ENCODE measurements at places on chromosomes 11 and 22.

- no peak for DNase-seq
Observed at GRCh38 chr22:27780161-27780575, 21.4 kb downstream of the MN1 start.

- DNase-seq: no peak
Observed at GRCh38 chr11:9799886-9800285, 136.0 kb downstream of the SWAP70 start.

GRCh38 chr22:29061773-29062172 lies at the start of gene C22orf31:
TSS of gene C22orf31 (minus strand) at chr22:29061831. CDS start at chr22:29061792, 39 bp downstream.
- DNase-seq: no peak

DNA sequence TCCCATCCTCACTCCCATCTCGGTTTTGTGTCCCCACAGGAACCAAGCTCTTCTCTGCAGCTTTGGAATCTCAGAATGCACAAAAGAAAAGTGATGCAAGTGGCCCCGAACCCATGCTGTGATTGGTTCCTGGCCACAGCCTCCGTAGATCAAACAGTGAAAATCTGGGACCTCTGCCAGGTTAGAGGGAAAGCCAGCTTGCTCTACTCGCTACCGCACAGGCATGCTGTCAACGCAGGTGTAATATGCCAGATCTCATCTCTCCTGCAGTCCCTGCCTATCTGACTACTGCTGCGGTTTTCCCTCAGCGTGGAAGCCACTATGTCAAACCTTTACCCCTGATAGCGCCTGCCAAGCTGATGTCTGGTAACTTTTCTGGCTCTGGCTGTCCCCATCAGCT lies 200.5 kb upstream of the LRRC4C start:
- no peak for DNase-seq

GRCh38 chr11:115334932-115335788 lies 169.1 kb downstream of the CADM1 start:
- no peak for DNase-seq

- no peak for DNase-seq
Observed at GRCh38 chr22:19879992-19880785, 25.5 kb upstream of the GNB1L start.

DNA sequence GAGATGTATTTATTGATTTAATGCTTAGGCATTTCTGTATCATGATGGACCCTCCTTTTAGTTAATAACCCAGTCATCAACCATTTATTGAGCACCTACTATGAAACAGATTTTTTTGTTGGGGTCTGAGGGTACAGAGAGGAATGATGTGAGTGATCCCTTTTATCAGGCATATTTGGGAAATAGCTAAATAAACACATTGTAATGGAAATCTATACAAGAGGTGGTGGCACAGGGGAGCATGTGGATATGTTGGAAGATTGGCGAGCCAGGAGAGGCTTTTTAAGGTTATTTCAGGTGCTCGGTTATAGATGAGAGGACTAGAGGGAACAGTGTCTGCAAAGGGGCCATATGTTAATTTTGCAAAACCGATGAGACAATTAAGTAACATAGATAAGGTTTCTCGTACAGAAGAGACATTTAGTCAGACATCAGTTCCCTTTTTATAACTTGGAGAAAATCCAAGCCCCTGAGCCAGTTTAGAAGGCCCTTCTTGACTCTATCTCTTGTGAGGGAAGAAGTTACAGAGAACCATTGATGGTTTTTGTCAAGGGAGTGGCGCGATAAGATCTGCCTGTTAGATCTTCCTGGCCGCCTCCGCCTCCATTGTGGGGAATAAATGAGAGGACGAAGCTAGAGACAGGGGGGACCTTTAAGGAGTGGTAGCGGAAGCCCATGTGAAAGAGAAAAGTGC lies 2.0 kb downstream of the ATXN10 start:
- DNase-seq: no peak

DNA sequence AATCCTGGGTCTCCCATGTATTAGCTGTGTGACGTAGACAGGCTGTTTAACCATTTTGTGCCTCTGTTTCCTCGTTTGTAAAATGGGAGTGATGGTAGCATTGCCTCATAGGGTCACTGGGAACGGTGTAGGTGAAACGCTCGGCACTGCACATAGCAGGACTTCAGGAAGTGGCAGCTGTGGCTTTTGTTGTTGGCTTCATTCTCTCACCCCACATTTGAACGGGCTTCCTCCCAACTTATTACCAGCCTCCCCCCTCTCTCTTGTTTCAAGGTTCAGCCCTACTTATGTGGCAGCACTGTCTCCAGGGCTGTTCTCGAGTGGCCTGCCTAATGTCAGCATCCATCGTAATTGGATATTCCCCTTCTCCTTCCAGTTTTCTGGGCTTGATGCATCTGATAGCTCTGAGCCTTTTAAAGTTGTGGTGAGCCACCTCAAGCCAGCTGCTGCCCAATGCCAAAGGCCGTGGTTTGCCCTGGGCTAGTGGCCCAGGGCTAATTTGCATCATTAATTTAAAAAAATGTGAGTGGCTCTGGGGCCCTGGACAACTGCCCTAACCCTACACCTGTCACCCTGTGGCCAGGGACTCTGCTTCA lies 217.8 kb upstream of the TBCEL start:
- DNase-seq: no peak

DNA sequence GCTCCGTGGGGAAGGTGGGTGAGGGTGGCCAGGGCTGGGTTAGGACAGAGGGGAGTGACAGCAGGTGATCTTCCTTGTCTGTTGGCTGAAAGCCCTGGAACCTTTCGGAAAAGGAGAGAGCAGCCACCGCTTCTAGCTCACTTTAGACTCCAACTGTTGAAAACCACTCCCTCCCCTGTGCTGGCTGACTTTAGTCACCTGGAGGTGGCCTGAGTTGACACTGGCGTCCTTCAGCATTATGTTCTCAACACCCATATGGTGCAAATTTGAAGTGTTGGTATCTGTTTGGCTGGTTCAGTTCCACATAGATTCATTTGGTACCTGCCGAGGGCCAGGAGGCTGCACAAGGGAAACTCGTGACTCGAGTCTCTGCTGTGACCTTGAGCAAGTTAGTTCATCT lies 28.8 kb downstream of the ZC3H7B start:
- no peak for DNase-seq

DNA sequence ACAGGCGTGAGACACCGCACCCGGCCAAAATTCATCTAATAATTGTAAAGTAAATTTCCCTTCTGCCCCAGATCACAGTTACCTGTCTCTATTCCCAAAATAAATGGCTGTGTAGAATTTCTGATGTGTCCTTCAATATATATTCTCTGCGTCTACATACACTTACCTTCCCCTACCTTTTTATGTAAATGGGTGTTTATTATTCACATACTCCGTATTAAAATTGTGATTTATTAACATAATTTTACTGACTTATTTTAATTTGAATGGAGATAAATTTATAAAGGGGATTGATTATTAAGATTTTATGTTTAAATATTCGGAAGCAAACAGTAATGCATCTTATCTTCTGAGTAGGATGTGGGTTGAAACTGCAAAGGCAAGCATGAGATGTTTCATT lies 16.4 kb upstream of the ZNF280A start:
- no peak for DNase-seq

DNA sequence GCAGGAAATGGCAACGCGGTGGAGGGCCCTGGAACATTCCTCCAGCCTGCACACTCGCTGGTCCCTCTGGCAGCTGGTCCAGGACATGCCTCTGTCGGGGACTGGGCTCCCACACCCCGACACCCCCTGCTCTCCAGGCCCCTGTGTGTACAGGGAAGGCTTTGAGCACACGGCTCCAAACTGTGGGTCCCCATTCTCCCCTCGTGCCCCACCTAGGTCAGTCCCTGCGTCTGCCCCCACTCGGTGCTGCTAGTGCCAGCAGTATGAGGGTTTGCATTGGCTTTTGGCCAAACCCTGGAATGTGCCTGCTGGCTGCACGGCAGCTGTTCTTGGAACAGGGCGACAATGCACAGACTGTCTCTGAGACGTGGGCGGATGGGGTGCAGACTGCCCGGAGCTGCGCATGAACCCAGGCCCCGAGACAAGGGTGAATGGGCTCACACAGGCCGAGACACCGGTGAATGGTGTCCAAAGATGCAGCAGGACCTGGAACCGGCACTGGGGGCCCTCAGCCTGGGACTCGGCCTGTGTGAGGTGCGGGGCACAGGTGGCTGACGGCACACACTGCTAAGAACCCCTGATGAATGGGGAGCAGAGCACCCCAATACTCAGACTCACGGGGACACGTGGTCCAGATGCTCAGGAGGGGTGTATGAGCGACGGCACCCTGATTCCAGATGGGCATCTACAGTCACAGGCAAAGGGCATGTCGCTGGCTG lies 7.5 kb upstream of the SYT8 start:
- no peak for DNase-seq

GRCh38 chr11:73095613-73096012 lies 46.5 kb downstream of the FCHSD2 start:
- DNase-seq: no peak

GRCh38 chr11:77111277-77111676 lies 8.6 kb downstream of the OMP start:
- no peak for DNase-seq

DNA sequence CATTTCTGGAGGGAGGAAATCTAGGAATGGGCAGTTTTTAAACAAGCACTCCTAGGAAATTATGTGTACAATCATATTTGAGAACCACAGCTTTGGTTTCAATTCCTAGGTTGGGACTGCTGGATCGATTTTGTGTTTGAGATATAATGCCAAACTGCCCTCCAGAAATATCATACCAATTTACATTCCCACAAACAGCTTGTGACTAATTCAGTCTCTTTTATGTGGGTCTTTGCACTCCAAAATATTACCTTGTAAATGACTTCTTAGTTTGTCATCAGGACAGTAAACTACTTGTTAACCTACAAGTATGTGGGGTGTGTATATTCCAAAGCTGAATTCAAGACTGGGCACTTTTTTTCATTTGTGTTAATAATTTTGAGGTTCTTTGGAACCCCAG lies 9.8 kb upstream of the BARX2 start:
- no peak for DNase-seq
